Vagina (tissue), 2 donors: ENCODE measurements at places on chromosomes 4 and X. TPM values are rescaled to one million over a fixed set of nuclear protein-coding genes. Genes with fewer than 3 reads are reported as not detected.

- H3K4me3 ChIP-seq: no peak overlapping the region
- H3K27me3 ChIP-seq: no peaks in the 10 kb centered on the region
- no peaks in the 10 kb centered on the region for H3K36me3 ChIP-seq
- no peak for DNase-seq
Measured at GRCh38 chr4:28225689-28226353, 1365.2 kb downstream of the STIM2 start.

- H3K4me1 ChIP-seq: no peaks in the 10 kb centered on the region
- no peaks in the 10 kb centered on the region for H3K27me3 ChIP-seq
- no peak overlapping the region for H3K27ac ChIP-seq
- no peaks in the 10 kb centered on the region for H3K36me3 ChIP-seq
Measured at GRCh38 chr4:15913631-15913970, 24.9 kb downstream of the FGFBP1 start.

GRCh38 chrX:67545893-67546495 lies 2.2 kb downstream of the AR start:
- no peak for DNase-seq
- no peaks in the 10 kb centered on the region for H3K36me3 ChIP-seq
- peak overlapping the region; percentile 89 for H3K27ac ChIP-seq
- no peaks in the 10 kb centered on the region for H3K4me1 ChIP-seq
- H3K27me3 ChIP-seq: peaks cover 4% of the 10 kb centered on the region

Gene BBS12
- total RNA-seq: 2.2 TPM

Gene SHROOM3
- total RNA-seq: 6.9 TPM

Gene MAPK10
- 123 TPM for total RNA-seq

Gene CETN2
- 24.6 TPM for total RNA-seq

- H3K27ac ChIP-seq: no peak overlapping the region
- DNase-seq: no peak
- H3K4me3 ChIP-seq: no peak overlapping the region
- H3K36me3 ChIP-seq: no peaks in the 10 kb centered on the region
- no peaks in the 10 kb centered on the region for H3K4me1 ChIP-seq
Measured at GRCh38 chr4:137648531-137648930, 116.2 kb upstream of the PCDH18 start.

Gene LEF1
- total RNA-seq: 12.5 TPM

Gene DRD5
- not detected for total RNA-seq

- no peaks in the 10 kb centered on the region for H3K27me3 ChIP-seq
- H3K36me3 ChIP-seq: no peaks in the 10 kb centered on the region
Measured at GRCh38 chr4:31125496-31125895, 405.3 kb downstream of the PCDH7 start.

GRCh38 chr4:26468977-26469376 lies 21.3 kb downstream of the CCKAR start:
- H3K4me3 ChIP-seq: no peak overlapping the region
- H3K36me3 ChIP-seq: no peaks in the 10 kb centered on the region
- peak; percentile 42 for DNase-seq

GRCh38 chr4:74108457-74109115 lies 9.6 kb upstream of the CXCL2 start:
- peaks cover 9% of the 10 kb centered on the region for H3K4me1 ChIP-seq
- no peak overlapping the region for H3K4me3 ChIP-seq
- no peak overlapping the region for H3K27ac ChIP-seq
- DNase-seq: no peak
- no peaks in the 10 kb centered on the region for H3K36me3 ChIP-seq

Gene PRRG3
- 0.98 TPM for total RNA-seq

Gene DDX60
- 7.4 TPM for total RNA-seq

DNA sequence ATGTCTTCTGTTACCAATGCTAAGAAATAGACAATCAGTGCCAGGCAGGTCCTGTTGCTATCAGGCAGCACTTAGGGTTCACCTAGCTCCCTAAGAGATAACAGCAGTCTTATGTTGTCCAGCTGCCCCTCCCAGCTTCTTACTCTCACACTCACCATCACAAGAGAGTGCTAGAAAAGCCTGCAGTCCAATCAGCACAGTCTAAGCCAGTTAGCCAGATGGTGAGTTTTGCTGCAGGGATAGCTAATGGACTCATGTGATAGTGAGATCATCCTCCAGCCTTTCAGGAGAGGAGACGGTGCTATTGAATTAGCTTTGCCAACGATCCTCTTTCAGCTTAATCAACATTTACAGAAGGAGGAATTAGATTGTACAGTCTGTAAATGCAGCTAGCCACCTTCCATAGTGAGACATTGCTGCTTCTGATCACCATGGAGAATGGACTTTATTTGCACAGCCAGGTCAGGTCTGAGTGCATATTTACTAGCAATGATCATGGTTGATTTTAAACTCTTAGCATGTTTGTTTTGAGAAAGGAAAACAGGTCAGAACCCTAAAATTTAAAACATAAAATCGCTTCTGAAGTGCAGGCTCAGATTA lies 438.3 kb downstream of the CENPC start:
- no peaks in the 10 kb centered on the region for H3K27me3 ChIP-seq
- no peak overlapping the region for H3K27ac ChIP-seq
- H3K4me3 ChIP-seq: no peak overlapping the region
- H3K36me3 ChIP-seq: no peaks in the 10 kb centered on the region

- H3K36me3 ChIP-seq: no peaks in the 10 kb centered on the region
- H3K4me1 ChIP-seq: no peaks in the 10 kb centered on the region
- no peak overlapping the region for H3K27ac ChIP-seq
- DNase-seq: no peak
- no peak overlapping the region for H3K4me3 ChIP-seq
Measured at GRCh38 chr4:181046809-181047208, 1196.4 kb upstream of the TENM3 start.

DNA sequence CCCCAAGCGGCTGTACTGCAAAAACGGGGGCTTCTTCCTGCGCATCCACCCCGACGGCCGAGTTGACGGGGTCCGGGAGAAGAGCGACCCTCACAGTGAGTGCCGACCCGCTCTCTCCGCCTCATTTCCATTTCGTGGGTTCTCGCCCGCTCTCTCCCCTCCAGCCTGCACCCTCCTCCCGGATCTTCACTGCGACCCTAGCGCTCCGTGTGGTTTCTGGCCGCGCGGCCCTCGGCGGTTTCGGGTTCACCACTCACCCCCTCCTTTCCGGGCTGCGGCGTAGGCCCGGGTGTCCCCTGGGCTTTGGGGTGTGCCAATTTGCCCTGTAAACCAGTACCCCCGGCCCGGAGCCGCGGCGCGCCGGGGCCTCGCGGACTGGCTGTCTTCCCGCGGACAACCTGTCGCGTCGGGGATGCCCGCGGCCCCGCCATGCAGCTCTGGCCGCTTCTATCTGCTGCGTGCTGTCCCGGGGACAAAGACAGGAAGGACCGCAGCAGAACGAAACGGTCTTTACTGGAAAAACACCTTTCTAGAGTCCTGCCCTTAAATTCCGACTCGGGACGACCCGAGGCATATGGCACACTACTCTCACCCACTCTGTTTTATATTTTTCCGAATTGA lies 737 bp downstream of the FGF2 start:
- peak overlapping the region; percentile 90 for H3K27ac ChIP-seq
- H3K4me1 ChIP-seq: peaks cover 23% of the 10 kb centered on the region
- peak overlapping the region; percentile 55 for H3K4me3 ChIP-seq
- no peak for DNase-seq

DNA sequence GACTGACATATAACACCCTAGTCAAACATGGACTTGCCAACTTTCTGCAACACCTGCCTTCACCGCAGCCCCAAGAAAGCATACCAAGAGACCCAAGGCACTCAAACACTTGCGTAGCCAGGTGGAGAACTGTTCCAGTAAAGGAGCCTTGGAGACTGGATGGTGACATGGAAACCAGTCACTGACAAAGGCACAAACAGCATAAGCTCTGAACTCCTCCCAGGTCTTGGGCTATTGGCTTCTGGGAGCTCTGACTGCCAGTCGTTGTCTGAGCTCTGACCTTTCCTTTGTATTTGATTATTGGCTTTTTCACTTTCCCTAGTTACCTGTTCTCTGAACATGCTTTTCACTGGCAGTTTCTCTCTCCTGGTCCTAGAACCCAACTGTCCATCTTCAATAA lies 38.3 kb downstream of the ARAP2 start:
- no peak for DNase-seq
- no peak overlapping the region for H3K4me3 ChIP-seq
- H3K27me3 ChIP-seq: no peaks in the 10 kb centered on the region
- no peaks in the 10 kb centered on the region for H3K36me3 ChIP-seq
- no peak overlapping the region for H3K27ac ChIP-seq

DNA sequence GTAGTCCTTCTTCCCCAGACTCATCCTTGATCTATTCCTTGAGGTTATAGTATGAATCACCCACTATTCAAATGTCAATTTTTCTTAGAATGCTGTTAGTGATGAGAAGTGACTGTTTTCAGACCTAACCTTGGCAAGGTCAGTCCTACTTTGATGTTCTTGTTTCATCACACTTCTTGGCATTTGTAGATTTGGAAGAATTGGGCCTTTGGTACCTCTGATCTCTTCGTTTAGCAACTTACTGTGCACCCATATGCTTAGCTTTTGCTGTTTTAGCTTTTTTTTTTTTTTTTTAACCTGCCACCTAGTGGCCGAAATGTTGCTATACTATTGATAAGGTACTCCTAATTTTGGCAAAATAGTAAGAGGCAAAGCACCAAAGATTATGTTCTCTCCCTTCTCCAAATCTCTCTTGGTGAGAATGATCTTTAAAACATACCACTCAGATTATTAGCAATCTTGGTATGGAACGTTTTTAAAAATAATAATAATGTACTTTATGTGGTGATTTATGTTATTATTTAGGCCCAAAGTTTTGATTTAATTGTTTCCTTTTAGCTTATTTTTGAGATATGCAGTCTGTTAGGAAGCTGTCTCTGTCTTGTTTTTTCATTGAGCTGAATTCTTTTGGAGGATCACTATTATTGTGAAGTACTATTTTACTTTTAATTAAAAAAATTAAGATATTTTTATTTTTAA lies 16.6 kb downstream of the DCK start:
- H3K36me3 ChIP-seq: no peaks in the 10 kb centered on the region
- no peak overlapping the region for H3K27ac ChIP-seq
- H3K4me3 ChIP-seq: no peak overlapping the region
- H3K4me1 ChIP-seq: no peaks in the 10 kb centered on the region

DNA sequence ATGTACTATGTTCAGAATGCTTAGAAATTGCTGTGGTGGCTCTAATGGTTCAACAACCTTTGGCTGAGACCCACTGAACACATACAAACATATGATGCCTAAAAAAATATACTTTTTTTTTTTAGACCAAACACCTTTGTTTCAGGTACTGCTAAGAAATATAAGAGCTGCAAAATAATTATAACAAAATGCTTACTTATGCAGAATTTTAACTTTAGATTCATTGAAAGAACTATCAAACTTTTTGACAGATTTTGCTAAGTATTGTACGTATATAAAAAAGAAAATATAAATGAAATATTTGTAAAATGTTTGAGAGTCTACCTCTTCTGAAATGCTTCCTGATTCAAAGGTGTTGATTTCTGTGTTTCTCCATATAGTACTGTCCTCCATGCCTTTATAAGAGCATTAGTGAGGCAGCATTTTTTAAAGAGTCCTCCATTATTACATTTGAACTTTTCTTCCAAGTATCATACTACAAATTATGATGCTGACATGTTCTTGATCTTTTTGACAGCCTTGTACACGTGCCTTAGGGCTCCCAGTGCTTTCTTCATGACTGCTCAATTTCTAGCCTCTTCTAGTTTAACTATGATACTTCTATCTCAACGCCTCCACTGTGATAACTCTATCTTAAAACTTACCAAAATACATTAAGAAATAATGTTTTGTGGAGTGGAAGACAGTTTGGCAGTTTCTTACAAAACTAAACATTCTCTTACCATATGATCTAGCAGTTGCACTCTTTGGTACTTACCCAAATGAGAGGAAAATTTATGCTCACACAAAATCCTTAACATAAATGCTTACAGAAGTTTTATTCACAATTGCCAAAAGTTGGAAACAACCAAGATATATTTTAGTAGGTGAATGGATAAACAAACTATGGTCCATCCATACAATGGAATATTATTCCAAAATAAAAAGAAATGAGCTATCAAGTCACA lies 212.2 kb upstream of the MAB21L2 start:
- no peak overlapping the region for H3K4me3 ChIP-seq
- no peaks in the 10 kb centered on the region for H3K27me3 ChIP-seq
- no peak overlapping the region for H3K27ac ChIP-seq
- H3K36me3 ChIP-seq: no peaks in the 10 kb centered on the region

GRCh38 chr4:145723336-145723735 lies 43.4 kb downstream of the C4orf51 start:
- H3K27me3 ChIP-seq: no peaks in the 10 kb centered on the region
- no peaks in the 10 kb centered on the region for H3K4me1 ChIP-seq

GRCh38 chr4:52904421-52904820 lies 42.3 kb downstream of the RASL11B start:
- H3K27ac ChIP-seq: no peak overlapping the region
- H3K36me3 ChIP-seq: peaks cover 3% of the 10 kb centered on the region
- no peak for DNase-seq
- H3K27me3 ChIP-seq: no peaks in the 10 kb centered on the region

- H3K4me3 ChIP-seq: no peak overlapping the region
- no peak for DNase-seq
- no peaks in the 10 kb centered on the region for H3K27me3 ChIP-seq
- peaks cover 24% of the 10 kb centered on the region for H3K4me1 ChIP-seq
- H3K36me3 ChIP-seq: no peaks in the 10 kb centered on the region
Measured at GRCh38 chrX:15856222-15856587, 1.6 kb upstream of the AP1S2 start.

Gene CYBB
- 6.9 TPM for total RNA-seq

DNA sequence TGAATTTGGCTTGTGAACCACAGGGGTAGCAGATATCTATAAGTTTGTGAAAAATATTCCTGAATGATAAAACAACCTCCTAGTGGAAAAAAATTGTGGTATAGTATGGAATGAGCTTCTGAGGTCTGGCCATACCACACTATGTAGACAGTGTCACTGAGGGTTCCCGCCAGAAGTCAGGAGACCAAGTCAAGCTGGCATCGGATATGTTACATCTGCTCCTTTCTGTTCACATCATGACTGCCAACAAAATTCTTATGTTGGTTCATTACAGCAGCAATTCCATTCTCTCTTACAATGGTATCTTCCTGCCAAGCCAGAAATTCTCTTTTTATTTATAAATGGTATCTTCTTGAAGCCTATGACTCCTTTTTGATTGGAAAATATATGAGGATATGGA lies 273.0 kb downstream of the PPP3CA start:
- no peaks in the 10 kb centered on the region for H3K4me1 ChIP-seq
- H3K27ac ChIP-seq: no peak overlapping the region
- DNase-seq: no peak
- no peak overlapping the region for H3K4me3 ChIP-seq
- no peaks in the 10 kb centered on the region for H3K27me3 ChIP-seq

- no peaks in the 10 kb centered on the region for H3K4me1 ChIP-seq
- H3K27ac ChIP-seq: no peak overlapping the region
- no peaks in the 10 kb centered on the region for H3K27me3 ChIP-seq
- no peak overlapping the region for H3K4me3 ChIP-seq
Measured at GRCh38 chrX:1554469-1555210, 17.7 kb upstream of the P2RY8 start.

Gene NLGN4X
- total RNA-seq: 2.5 TPM

Gene L1CAM
- total RNA-seq: 9.6 TPM

DNA sequence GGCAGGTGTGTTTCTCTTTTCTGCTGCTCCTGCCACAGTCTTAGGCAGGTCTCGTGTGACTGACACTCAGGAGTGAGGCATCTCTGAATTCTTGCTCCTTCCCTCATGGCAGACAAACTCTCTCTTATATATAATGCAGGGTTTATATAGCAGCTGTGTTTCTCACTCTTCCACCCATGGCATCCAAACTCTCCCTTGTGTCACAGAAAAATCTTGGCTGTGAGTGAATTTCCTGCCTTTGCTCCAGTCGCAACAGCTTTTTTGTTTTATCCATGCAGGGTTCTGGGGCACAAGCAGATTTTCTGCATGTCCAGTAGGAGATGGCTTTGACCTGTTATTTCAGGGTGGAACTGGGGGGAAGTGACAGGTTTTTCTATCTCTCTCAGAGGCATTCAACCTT lies 1275.5 kb downstream of the ADGRL3 start:
- H3K36me3 ChIP-seq: no peaks in the 10 kb centered on the region
- no peaks in the 10 kb centered on the region for H3K27me3 ChIP-seq
- no peak overlapping the region for H3K4me3 ChIP-seq

Gene BST1
- total RNA-seq: 5.2 TPM
